Activated naive CD8-positive, alpha-beta T cell treated with anti-CD3 and anti-CD28 coated beads, Interleukin-2, amount 50 U/mL, for 16 hours (primary cell): ENCODE measurements at places on chromosomes 6 and 20.

DNA sequence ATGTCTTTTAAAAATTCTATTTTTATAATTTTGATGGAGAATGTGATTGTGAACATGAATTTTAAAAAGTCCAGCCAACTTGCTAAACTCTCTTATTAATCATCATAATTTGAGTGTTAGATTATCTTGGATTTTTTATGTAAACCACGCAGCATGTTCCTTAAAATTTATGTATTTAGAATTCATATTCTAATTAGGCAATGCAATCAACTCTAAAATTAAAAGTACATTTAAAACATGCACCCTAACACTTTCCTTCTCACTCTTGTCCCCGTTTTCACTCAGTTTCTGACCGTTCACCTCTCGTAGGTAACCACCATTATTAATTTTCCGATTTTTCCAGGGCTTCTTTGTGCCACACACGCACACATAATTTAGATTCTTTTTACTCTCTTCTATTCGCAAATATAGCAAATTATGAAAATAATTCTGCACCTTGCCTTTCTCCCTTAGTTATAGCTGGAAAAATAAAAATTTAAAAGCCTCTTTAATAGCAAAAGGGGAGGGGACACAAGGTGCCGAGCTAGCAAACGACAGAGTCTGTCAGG lies 329 bp upstream of the ZKSCAN3 start:
- no peak for DNase-seq

GRCh38 chr6:67102743-67103142 lies 1395.7 kb upstream of the EYS start:
- no peak for DNase-seq

DNA sequence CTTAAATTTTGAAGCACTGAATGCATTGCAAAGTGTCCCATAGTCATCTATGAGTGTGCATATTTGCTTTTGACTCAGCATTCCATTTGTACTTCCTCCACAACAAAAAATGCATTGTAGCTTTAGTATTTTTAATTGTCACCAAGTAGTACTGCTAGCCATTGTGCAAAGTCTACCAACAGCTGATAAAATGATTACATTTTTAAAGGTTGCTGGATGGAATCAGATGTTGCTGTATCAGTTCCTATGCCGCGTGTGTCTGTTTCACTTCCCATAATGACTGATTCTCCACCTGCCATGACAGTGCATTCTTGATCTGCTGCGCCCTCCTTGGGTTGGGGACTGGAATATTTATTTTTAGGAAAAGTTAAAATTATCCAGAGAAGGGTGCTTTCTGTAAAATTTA lies 41.2 kb downstream of the SLX4IP start:
- DNase-seq, result no peak

DNA sequence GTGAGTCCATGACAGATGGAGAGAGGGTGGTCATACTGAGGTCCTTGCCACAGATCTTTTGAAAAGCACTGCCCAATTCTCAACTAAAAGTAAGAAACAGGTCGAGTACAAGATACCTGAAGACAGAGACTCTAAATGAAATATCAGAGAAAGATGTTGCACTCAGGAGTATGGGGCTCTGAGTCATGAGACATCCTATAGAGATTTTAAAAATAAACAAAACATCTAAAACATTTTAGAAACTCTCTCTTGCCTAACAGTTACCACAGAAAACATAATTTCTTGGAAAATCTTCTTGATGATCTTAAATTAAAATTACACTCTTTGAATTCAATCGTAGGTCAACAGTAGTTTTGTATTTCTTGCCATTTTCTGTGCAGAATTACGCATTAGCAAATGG lies 348.9 kb upstream of the MARCKS start:
- DNase-seq, result no peak

GRCh38 chr20:52483382-52483781 lies 291.8 kb upstream of the ZFP64 start:
- DNase-seq, result no peak

GRCh38 chr20:8388141-8388540 lies 256.1 kb downstream of the PLCB1 start:
- DNase-seq, result no peak

DNA sequence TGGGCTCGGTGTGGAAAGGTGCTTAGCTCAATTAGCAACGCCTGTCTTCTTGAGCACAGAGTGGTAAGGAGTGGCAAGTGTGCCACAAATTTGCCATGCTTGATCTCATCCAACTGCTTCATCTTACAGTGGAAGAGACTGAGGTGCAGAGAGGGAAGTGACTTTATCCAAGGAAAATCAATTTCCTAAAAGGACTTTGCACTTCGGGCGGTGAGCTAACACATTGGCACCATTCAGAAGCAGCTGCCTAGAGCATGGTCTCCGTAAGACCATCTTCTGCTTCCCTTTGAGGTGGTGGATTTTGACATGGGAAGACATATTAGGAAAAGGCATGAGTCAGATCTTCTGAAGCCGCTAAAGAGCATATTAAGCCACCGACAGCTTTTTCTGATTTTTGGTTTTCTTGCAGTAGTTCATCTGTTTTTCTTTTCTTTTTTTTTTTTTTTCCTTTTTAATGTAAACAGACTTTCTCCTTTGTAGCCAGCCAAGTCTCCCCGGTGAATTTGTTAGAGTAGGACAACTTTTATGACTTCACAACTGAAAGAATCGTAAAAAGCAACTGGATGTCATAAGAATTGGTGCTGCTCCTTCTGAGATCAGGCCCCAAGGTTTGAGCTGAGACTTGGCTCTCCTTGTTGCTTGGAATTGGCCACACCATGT lies 273.2 kb downstream of the CDC5L start:
- DNase-seq, result no peak

DNA sequence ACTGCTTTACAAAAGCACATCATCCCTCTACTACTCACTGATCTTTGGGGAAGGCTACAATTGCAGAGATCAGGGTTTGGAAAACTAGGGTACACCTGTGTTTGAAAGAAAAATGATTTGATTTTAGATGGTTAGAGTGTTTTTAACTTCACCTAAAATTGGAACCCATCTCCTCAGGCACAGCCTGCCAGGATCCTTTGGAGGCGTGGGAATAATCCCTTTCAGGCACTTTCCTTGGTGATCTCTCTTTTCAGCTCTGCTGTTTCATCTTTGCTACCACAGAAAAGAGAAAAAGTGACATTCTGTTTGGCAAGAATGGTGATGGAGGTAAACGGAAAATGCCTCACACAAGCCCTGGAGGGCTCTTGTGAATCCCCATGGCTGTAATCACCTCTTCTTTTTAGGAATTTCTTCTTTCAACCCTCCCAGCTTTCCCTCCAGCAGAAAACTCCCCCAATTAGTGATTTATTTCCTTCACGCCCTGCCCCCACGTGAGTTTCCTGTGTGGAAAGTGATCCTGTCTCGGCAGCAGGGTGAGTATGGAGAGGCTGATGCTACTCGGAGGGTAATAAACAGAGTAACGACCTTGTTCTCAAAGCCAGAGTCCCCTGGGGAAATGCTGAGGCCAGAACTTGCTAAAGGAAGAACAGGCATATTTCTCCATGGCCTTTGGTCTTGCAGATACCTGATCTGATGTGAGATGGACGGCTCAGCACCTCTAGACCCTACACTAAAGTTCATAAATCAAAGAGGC lies 9.2 kb downstream of the KCNG1 start:
- no peak for DNase-seq

GRCh38 chr20:8782804-8783203 lies 286.1 kb upstream of the PLCB4 start:
- no peak for DNase-seq

DNA sequence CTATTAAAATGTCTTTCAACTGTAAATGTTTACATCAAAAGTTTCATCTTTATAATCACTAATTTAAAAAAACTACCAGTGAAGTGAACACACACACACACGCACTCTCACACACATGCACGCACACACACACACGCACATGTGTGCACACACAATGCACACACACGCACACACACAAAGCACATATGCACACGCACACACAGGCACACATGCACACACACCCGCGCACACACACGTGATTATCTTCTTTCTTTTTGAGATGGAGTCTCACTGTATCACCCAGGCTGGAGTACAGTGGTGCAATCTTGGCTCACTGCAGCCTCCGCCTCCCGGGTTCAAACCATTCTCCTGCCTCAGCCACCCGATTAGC lies 80.0 kb upstream of the FRMD1 start:
- DNase-seq, result no peak

GRCh38 chr6:135274561-135275293 lies 93.6 kb downstream of the MYB start:
- no peak for DNase-seq

GRCh38 chr20:31637660-31638059 lies at the start of gene COX4I2:
COX4I2 (plus strand) TSS chr20:31637912; CDS start chr20:31639018, 1,106 bp downstream.
- no peak for DNase-seq

- DNase-seq, result no peak
Measured at GRCh38 chr20:34013554-34013953, 19.8 kb downstream of the RALY start.

DNA sequence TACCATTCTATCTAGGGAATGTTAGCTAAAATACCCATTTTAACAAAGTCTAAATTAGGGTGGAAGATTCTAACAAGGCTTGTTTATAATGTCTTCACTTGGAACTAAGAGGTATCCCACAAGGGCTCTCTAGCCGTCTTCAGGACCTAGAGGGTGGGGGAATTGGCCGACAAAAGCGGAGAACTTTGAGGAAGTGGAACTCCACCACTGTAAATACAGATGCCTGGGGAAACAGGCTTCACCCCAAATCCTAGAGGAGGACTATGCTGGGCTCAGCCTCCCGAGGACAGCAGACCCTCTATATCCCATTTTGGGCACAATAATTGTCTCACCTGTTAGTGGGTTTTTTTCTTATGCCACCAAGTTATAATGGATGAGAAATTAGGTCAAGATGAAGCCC lies 58.0 kb upstream of the TFB1M start:
- DNase-seq, result no peak

DNA sequence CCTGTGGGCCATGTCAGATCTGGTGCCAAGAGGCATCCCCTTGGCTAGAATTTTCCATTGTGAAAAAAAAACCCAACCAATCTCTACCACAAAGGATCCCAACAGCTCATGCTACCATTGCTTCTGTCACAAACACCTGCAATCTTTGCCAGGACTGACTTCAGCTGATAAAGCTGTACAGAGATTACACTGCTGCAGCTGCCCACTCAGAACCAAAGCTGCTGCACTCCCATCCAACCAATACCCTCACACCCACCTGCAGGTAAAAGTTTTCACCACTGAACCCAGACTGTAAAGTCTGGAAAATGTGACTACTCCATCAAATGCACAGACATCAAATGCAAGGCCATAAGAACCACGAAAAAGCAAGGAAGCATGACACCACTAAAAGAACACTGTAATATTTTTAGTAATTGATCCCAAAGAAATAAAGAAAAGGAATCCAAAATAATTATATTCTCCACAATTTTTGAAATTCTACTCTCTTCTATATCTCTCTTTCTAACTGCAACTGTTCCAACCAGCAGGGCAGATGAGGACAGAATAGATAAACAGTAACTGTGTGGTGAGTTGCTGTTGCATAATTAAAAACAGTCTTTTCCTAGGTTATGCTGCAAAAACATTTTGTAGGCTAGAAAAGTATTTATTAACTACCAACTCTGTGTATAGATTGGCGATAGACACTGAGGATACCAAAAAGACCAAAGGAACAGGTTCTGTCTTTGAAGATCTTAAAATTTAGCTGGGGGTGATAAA lies 128.0 kb upstream of the MCHR2 start:
- DNase-seq, result no peak

DNA sequence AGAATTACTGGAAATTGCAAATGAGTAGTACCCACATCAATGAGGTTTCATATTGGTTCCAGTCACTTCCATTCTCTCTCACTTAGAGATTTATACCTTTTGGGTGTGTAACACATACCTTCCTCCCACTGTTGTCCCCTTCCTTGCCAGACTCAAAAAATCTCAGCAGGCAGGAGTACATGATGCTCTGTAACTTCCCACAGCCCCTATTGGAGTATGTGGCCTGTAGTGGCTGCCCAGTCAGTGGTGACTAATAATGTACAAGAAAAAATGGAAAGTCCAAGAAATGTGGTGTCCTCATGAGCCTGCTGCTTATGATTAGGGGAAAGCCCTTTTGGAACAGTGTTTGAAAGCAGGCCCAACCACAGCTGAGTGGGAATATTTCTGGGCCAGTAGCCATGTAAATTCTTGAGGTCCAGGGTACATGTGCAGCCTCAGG lies 312.0 kb downstream of the ZFAND3 start:
- DNase-seq, result no peak

GRCh38 chr6:54617730-54618129 lies 228.8 kb upstream of the FAM83B start:
- DNase-seq, result no peak

DNA sequence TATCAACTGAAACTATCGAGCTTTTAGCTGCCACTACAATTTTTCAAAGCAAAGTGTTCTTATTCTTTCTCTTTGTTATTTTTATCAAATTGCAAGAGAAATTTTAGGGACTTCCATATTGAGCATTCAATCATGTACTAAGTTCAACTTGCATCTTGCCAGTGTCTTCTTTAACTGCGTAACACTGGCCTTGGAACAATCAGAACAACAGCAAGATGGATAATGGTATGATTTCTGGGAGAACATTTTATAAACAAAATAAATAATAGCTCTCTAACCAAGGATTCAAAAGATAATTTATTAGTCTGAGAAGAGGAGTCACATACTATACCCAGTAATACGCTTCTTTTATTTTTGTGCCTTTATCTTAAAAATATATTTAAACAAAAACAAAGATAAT lies 168.0 kb downstream of the ISM1 start:
- DNase-seq, result no peak

DNA sequence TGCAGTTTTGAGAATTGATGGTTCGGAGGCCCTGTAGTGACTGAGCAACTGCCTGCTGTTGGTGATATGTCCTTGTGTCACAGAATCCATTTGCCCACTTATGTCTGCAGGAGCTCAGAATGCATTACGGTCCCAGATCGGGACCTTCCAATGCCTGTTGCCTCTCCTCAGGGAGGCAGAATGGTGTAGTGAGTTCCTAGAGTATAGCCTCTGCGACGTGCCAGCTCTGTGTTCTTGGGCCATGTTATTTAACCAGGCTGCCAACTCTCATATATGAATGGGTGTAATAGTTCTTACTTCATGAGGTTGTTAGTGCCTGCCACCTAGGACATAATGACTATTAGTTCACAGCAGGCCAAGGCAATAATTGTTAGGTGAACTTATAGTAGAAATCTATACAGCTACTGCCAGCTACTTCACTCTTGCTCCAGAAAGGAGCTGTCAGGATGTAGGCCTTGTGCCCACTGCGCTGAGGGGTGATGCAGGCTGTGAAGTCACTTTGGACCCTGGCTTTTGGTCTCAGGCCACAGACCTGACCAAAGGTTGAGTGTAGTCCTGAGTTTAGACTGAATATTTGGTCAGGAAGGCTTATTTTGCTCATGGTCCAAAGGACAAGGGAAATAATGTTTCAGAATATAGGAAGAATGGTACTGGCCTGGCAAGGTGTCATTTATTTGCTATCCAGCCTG lies 82.1 kb downstream of the ASXL1 start:
- no peak for DNase-seq
